ENCODE measurements at places on chromosomes 5 and 9.

DNA sequence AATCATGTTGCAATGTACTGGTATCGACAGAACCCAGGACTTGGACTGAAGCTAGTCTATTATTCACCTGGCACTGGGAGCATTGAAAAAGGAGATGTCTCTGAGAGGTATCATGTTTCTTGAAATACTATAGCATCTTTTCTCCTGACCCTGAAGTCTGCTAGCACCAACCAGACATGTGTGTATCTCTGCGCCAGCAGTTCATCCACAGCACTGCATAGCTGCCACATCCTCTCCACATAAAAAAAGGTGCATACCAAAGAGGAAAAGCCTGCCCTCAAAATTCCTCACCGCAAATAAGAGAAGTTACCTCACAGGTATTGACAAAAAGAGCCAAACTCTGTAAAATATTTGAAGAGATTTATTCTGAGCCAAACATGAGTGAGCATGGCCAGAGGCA lies 99.5 kb upstream of the PRSS3 start:
- DNase-seq, result no peak
- no peaks in the 10 kb centered on the region for H3K36me3 ChIP-seq
- H3K4me1 ChIP-seq, result no peaks in the 10 kb centered on the region
- H3K4me3 ChIP-seq, result no peak overlapping the region
- H3K27me3 ChIP-seq, result peaks cover 12% of the 10 kb centered on the region

- no peak overlapping the region for H3K27ac ChIP-seq
- H3K4me1 ChIP-seq, result no peaks in the 10 kb centered on the region
- H3K4me3 ChIP-seq, result no peak overlapping the region
- no peaks in the 10 kb centered on the region for H3K36me3 ChIP-seq
- H3K27me3 ChIP-seq, result no peaks in the 10 kb centered on the region
These were observed 838.4 kb upstream of the NUDT12 start for GRCh38 chr5:104400941-104401340.

- H3K36me3 ChIP-seq, result peaks cover 10% of the 10 kb centered on the region
- no peak for DNase-seq
- H3K27me3 ChIP-seq, result no peaks in the 10 kb centered on the region
- no peak overlapping the region for H3K4me3 ChIP-seq
- H3K4me1 ChIP-seq, result peaks cover 15% of the 10 kb centered on the region
- H3K27ac ChIP-seq, result no peak overlapping the region
These were observed 24.5 kb upstream of the EXOC3 start for GRCh38 chr5:418162-419121.

- H3K36me3 ChIP-seq, result peaks cover 2% of the 10 kb centered on the region
- H3K27ac ChIP-seq, result no peak overlapping the region
- H3K4me3 ChIP-seq, result no peak overlapping the region
- no peak for DNase-seq
- peaks cover 7% of the 10 kb centered on the region for H3K4me1 ChIP-seq
- H3K27me3 ChIP-seq, result peaks cover 5% of the 10 kb centered on the region
These were observed 651 bp upstream of the AK1 start for GRCh38 chr9:127878001-127878651.

- no peak for DNase-seq
- no peak overlapping the region for H3K4me3 ChIP-seq
- H3K27ac ChIP-seq, result no peak overlapping the region
- H3K36me3 ChIP-seq, result no peaks in the 10 kb centered on the region
These were observed 1.9 kb downstream of the CDH18 start for GRCh38 chr5:19986031-19986619.

DNA sequence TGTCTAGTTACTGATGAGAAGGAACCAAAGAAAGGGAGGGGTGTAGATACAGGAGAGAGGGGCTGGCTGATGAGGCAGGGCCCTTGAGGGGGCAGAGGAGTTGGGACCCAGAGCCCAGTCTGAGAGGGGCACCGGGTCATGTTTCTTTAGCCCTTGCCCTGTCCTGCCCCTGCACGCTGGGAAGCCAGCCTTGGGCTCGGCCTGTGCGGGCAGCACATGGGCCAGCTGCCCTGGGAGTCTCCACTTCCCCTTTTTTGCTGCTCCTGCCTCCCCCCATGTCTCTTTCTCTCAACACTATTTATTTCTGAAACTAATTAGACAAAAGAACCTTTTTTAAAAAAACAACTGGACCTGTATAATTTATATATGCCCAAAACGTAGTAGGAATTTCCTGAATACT lies 20.5 kb downstream of the MVB12B start:
- no peak overlapping the region for H3K27ac ChIP-seq
- peaks cover 13% of the 10 kb centered on the region for H3K4me1 ChIP-seq
- H3K36me3 ChIP-seq, result peaks cover 12% of the 10 kb centered on the region
- H3K27me3 ChIP-seq, result no peaks in the 10 kb centered on the region

DNA sequence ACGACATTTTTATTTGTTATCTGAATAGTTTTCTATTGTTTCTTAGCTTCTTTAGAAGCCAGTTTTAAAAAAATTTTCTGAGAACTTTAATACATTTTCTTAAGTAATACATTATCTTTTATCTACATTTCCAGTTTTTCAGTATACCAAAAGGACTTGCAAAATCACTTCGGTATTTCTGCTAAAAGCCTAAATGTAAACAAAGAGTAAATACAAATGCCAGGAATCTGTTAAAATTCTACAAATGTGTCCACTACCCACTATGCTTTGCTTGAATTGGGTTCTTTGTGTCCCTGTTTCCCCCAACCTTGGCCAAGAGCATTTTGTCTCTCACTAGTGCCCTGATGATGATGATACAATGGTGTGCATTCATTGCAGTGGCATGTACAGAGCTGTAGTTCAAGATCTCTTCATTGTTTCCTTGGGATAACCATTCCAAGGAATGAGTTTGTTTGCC lies 611.2 kb downstream of the NR2F1-AS1 start:
- H3K27me3 ChIP-seq, result no peaks in the 10 kb centered on the region
- DNase-seq, result no peak
- H3K4me3 ChIP-seq, result no peak overlapping the region
- H3K36me3 ChIP-seq, result no peaks in the 10 kb centered on the region
- no peaks in the 10 kb centered on the region for H3K4me1 ChIP-seq

DNA sequence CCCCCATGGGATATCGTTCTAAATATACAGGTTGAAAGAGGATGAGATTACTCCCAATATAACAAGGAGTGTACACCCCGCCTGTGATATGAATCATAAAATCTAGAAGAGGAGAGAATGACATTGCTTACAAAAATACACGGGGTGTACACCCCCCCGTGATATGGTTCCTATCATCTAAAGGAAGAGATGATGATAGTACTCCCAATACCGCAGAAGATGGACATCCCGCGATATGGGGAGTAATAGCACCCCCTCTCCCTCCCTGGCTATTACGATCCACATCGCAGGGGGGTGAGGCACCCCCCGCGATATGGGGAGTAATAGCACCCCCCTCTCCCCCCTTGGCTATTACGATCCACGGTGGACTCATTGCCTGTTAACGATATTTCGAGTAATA lies 124.6 kb downstream of the TMEM38B start:
- H3K4me1 ChIP-seq, result no peaks in the 10 kb centered on the region
- H3K27ac ChIP-seq, result no peak overlapping the region
- H3K36me3 ChIP-seq, result no peaks in the 10 kb centered on the region
- no peak for DNase-seq
- no peaks in the 10 kb centered on the region for H3K27me3 ChIP-seq
- no peak overlapping the region for H3K4me3 ChIP-seq

DNA sequence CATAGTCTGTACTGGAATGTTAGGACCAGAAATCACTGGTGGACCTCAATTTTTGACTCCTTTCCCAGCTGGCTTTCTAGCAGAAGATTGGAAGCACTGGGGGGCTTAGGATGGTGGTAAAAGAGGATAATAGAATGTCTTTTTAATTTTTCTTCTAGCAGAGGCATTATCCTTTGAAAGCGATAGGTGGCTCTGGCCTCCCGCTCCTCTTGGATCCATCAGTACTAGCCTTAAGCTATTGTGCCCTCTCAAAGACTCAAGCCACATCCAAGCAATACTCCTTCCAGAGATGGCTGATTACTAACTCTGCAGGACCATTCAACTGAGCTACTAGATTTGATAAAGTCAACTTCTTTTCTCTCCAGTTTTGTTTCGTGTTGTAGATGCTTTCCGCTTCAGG lies 610.6 kb downstream of the CDH12 start:
- no peak overlapping the region for H3K27ac ChIP-seq
- no peak for DNase-seq
- no peaks in the 10 kb centered on the region for H3K27me3 ChIP-seq

DNA sequence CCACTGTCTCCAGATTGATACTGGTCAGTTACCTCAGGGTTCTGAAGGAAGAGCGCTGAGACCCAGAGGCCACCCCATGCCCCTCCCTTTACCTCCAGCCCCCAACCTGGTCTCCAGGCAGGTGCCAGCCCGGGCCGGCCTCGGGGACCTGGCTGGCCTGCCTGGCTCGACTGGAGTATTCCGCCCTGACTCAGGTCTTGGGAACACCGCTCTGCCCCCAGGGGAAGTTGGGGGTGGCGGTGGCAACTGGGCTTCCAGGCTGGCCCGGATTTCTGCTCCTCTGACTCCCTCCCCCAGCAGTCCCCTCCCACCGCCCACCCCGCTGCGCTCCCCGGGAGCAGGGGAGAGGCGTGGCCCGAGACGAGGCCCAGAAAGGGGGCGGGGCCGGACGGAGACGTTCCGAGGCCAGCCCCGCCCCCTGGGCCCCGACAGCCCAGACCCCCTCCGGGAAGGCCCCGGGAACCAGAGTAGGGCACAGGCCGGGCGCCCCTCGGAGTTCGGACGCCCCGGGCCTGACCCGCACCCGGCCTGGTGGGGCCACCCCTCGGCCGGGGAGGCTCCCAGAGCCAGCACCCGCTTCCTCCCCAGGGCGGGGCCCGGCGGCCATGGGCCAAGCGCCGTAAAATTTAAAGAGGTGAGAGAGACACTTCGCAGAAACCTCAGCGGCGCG lies 82.5 kb upstream of the ZBTB43 start:
- H3K4me3 ChIP-seq, result peak overlapping the region; percentile 75
- peak; percentile 95 for DNase-seq
- H3K27ac ChIP-seq, result peak overlapping the region; percentile 83
- no peaks in the 10 kb centered on the region for H3K27me3 ChIP-seq
- no peaks in the 10 kb centered on the region for H3K36me3 ChIP-seq

DNA sequence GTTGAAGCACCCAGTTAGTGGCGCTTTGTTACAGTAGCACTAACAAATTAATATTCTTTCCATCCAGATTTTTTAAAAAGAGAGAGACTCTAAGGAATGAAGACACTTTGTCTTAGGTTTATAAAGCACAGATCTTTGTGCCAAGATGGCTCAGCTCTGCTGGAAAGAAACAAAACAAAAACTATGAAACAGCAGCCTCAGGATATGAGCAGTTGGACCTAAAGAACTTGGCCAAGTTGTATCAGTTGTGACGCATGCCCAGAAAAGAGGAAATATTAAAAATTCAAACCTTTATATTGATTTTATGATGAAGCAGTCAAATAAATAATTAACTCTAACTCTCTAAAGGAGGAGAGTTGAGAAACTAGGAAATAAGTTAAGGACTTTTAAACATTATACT lies 427.2 kb downstream of the SPOCK1 start:
- no peak overlapping the region for H3K4me3 ChIP-seq
- no peak for DNase-seq
- H3K4me1 ChIP-seq, result no peaks in the 10 kb centered on the region
- H3K27ac ChIP-seq, result no peak overlapping the region

DNA sequence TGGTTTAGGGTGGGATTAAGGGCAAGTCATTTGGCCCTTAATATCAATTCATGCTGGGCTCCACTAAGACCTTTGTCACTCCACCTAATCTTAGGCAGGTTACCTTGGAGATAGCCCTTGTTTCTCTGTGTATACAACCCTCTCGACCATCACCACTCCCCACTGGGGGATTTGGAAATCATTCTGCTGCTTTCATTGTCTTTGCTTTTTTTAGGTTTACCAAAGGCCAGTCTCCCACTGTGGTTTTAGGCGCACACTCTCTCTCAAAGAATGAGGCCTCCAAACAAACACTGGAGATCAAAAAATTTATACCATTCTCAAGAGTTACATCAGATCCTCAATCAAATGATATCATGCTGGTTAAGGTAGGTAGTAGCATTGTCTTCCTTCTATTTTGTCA lies 6.2 kb downstream of the GZMK start:
- H3K36me3 ChIP-seq, result peaks cover 3% of the 10 kb centered on the region
- no peak overlapping the region for H3K27ac ChIP-seq
- no peaks in the 10 kb centered on the region for H3K27me3 ChIP-seq
- no peak overlapping the region for H3K4me3 ChIP-seq

- DNase-seq, result peak; percentile 6
- H3K27me3 ChIP-seq, result peaks cover 2% of the 10 kb centered on the region
- H3K36me3 ChIP-seq, result no peaks in the 10 kb centered on the region
- H3K4me1 ChIP-seq, result no peaks in the 10 kb centered on the region
- H3K4me3 ChIP-seq, result no peak overlapping the region
These were observed 177.6 kb upstream of the SMARCA2 start for GRCh38 chr9:1837453-1838084.

DNA sequence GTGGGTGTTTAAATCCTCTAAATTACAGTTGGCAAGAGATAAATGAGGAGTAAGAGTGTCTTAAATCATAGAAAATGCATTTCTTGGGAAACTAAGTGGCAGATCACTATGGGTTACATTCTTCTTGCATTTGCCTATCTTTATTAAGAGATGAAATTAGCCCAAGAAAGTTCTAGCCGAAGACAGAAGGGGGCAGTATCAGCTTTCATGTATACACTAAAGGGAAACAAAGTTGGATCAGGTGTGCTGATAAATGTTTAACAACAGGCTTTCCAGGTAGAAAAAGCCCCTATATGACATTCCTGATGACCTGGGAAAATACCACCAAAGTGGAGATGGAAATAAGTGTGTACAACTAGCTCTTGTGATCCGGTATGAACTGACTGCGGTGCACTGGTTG lies 81.9 kb upstream of the TLR4 start:
- no peaks in the 10 kb centered on the region for H3K36me3 ChIP-seq
- no peak overlapping the region for H3K4me3 ChIP-seq
- no peaks in the 10 kb centered on the region for H3K4me1 ChIP-seq
- no peak for DNase-seq
- H3K27me3 ChIP-seq, result peaks cover 2% of the 10 kb centered on the region
- no peak overlapping the region for H3K27ac ChIP-seq

GRCh38 chr5:141992349-141992963 lies 20.4 kb downstream of the GNPDA1 start:
- no peak overlapping the region for H3K27ac ChIP-seq
- H3K36me3 ChIP-seq, result peaks cover 39% of the 10 kb centered on the region
- no peaks in the 10 kb centered on the region for H3K27me3 ChIP-seq
- H3K4me1 ChIP-seq, result peaks cover 9% of the 10 kb centered on the region
- DNase-seq, result peak; percentile 84
- H3K4me3 ChIP-seq, result no peak overlapping the region

GRCh38 chr9:22682536-22682935 lies 235.9 kb downstream of the DMRTA1 start:
- no peaks in the 10 kb centered on the region for H3K4me1 ChIP-seq
- no peak for DNase-seq
- H3K36me3 ChIP-seq, result no peaks in the 10 kb centered on the region
